ENCODE measurements at places on chromosomes 1 and 21.

- DNase-seq = no peak
Observed at GRCh38 chr1:108043707-108044106, 78.7 kb upstream of the VAV3 start.

- DNase-seq = no peak
Observed at GRCh38 chr1:184075055-184076029, 23.8 kb downstream of the TSEN15 start.

DNA sequence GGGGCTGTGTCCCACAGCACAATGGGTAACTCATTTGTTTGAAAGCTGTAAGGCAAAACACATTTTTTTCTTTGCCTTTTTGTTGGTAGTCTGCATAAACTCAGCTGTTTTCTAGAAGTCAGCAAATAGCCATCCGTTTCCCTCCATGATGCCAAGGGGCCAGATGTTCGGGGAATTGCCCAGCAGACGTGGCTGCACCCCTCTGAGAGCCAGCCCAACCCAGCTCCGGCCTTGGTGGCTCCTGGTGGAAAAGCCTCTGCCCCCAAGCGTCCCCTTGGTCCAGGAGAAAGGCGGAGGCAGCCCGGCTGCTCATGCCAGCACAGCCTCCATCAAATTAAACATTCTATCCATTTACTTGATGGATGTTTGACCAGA lies 58.4 kb upstream of the ADARB1 start:
- DNase-seq = no peak

- no peak for DNase-seq
Observed at GRCh38 chr1:4951601-4952000, 297.2 kb downstream of the AJAP1 start.

DNA sequence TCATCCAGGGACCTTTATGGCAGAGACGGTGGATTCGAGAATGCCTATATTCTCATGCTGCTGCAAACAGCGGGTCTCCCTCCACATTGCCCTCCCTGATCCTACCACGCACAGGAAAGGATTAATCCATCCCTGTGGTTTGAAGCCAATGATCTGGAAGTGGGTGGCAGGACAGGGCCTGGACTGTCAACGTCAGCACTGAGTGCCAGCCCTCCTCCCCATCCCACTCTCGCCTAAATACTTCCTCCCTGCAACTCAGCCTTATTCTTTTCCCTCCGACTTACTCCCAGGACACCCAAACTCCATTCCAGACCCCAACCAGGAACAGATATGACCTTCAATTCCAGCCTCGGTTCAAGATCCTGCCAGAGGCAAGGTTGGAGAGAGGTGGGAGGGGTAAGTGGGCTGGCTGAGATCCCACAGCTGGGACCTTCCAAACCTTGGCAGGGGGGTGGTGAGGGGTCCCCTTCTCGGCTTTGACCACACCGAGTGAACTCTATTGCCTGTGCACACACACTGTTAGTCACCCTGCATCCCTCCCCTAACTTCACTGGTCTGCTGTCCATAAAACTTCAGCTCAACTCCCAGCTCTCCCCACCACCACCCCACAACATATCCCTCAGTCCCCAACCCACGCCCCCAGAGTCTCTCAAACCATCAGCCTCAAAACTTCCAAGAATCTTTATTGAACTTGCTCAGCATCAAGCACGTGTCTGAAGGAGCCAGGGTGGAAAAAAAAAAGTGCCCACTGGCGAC lies 2.4 kb upstream of the S100A5 start:
- no peak for DNase-seq

GRCh38 chr1:76191561-76191960 lies 117.0 kb downstream of the ST6GALNAC3 start:
- no peak for DNase-seq

GRCh38 chr1:217747156-217747769 lies 116.1 kb downstream of the SPATA17 start:
- DNase-seq = no peak

- no peak for DNase-seq
Observed at GRCh38 chr1:17342014-17342441, 30.0 kb upstream of the PADI6 start.

- DNase-seq = no peak
Observed at GRCh38 chr1:200751717-200752116, 13.0 kb downstream of the CAMSAP2 start.

GRCh38 chr1:178726545-178726944 lies 1.5 kb downstream of the RALGPS2 start:
- no peak for DNase-seq

- DNase-seq = no peak
Observed at GRCh38 chr1:11531943-11532342, 53.0 kb downstream of the DISP3 start.

- DNase-seq = no peak
Observed at GRCh38 chr1:182394055-182394775, 2.6 kb upstream of the GLUL start.

GRCh38 chr21:34834852-34835501 lies 166.2 kb downstream of the CLIC6 start:
- DNase-seq = no peak

DNA sequence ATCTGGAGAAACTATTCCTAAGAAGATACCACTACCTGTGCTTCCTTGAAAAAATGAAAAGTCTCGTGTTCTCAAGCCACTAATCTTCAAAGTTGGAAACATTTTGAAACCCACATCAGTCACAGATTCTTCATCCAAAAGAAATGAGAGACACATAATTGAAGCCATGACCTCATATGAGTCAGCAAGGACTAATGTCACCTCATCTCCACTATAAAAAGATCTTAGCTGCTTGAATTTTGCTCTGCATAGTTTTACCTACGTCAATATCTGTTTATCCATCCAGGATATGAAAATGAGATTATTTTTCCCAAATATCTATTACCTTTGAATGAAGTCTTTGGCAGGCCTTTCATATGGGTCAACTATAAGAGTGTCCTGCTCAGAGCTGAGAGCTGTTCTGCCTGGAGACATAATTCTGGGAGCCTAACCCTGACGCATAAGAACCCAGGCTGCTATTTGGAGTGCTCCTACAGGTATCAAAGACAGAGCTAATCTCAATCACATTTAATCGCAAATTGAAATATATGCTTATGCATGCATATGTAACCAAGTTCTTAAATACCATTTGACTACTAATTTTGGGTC lies 312.5 kb upstream of the PKN2 start:
- no peak for DNase-seq

- no peak for DNase-seq
Observed at GRCh38 chr1:19210772-19211549, 895 bp upstream of the UBR4 start.

GRCh38 chr1:112439592-112439991 lies 43.6 kb downstream of the CTTNBP2NL start:
- no peak for DNase-seq

DNA sequence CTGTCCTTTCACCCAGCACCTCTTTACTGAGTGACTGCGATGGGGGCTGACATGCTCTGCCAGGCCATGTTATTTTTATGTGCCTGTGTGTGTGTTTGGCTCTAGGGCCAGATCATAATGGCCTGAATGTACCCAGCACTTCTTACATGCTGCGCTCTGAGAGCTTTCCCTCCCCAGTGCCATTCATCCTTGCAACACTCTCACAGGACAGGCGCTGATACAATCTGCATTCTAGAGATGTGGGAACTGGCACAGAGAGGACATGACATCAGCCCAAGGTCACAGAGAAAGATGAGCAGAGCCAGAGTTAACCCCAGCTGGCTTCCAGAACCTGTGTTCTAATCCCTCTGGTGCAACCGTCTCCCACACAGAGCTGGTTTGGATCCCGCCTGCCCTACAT lies 54.5 kb downstream of the ARHGEF10L start:
- no peak for DNase-seq

DNA sequence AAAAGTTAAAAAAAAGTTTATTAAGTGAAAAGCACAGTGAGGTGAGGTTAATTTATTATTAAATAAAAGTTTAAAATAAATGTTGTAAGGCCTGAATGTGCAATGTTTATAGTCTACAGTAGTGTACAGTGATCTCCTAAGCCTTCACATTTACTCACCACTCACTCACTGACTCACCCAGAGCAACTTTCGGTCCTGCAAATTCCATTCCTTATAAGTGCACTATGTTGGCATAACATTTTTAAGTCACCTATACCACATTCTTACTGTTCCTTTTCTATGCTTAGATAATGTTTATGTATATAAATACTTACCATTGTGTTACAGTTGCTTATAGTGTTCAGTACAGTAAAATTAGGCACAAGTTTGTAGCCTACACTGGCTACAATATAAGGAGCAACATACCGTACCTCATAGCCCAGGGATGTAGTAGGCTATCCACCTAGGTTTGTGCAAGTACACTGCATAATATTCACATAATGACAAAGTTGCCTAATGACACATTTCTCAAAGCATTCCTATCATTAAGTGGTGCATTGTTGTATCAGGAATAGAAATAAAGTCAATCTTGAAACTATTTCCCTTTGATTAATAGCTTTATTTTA lies 426.5 kb upstream of the BRINP3 start:
- DNase-seq = no peak
